Stimulated activated CD8-positive, alpha-beta memory T cell treated with anti-CD3 and anti-CD28 coated beads, Interleukin-7, amount 100 ng/mL, for 1 hour (primary cell): ENCODE measurements at places on chromosomes 2 and 18.

DNA sequence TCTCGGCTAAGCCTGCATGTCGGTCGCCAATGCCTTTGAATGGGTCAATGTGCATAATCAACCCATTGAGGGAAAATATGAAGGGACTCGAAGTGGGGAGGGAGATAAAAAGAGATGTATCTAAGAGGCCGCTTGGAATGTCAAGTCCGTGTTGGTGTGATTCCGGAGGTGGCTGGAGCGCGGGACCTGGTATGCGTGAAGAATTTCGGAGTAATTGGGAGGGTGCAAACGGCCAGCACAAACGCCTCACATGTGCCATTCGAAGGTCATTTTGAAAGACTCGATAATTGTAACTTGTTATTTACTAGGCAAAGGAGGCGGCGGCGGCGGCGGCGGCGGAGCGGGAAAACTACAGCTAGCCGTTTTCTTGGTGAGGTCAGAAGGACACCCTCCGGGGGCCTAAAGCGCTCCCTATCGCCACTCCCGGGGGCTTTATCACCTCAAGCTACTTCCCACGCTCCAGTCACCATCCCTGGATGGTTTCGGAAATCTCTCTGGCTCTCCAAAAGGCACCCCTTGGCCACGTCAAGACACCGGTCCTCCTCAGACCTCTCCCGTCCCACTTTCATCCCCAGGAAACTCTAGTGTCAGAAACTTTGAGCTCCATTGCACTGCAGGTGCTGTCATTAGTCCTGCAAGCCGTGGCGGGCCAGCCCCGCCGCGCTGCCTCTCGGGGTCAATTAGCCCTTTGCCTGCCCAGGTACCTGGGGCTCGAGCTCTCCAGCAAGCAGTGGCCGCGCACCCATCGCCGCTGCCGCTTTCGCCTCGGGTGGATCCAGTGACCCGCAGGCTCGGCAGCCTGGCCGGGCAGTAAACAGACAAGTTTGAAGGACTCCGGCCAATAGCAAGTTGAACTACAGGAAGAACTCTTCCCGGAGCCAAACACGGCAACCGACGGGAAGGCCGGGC is 1.5 kb downstream of the ERBB4 start:
- no peak for DNase-seq

DNA sequence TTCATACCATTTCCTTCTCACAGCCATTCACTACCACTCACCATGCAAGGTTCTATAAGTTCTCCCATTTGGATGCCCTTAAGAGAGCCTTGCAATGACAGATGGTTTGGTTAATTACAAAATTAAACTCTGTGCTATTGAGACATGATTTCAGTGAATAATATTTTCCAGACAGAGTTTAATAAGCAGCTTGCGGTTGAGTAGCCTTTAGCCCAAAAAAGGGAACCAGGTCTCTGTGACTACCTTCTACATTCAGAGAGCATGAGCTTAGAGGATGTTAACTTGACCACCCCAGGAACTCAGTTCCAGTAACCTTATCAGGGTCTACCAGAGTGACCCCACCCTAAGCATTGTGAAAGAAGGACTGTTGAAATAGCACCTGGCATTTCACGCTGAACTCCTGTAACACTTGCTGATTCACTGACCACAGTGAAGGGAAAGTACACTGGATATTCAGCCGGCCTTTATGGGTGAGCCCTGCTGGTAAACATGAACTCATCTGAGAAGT is 1173.1 kb upstream of the ZEB2 start:
- no peak for DNase-seq

DNA sequence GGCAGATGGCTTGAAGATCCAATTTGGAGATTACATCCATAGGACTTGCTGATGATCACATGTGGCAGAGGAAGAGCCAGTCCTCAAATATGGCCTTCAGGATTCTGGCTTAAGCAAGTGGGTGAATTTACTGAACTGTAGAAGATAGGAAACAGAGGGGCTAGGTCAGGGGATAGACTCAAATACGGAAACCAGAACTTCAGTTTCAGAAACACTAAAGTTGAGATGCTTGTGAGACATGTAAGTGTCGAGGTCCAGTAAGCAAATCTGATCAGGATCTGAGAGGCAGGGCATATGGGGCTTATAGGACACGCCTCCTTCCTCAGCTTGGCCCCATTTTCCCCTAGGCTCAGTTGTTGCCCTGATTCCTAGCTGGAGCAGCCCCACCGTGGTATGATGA is 107.7 kb downstream of the LBH start:
- no peak for DNase-seq

DNA sequence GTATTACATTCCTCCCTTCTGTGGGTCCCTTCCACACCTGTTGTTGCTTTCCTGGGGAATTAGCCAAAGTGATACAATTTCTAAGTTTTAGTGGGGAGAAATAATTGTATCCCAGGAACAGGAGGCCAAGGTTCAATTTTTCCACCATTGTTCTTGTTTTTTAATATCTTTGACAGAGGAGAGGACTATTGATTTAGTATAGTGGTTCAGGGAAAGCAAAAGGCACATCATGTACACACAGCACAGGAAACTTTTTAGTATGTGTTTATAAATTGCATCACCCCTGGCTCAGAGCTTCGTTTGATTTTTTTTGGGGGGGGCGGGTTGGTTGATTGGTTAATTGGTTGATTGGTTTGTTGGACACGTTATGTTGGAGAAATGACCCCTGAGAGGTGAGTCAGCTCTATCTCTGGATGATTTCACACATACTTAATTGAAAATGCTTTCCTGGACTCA is 431.6 kb downstream of the PID1 start:
- DNase-seq = no peak

- no peak for DNase-seq
These were observed 6.1 kb downstream of the ARHGEF4 start for GRCh38 chr2:130842770-130843169.

- DNase-seq = no peak
These were observed 71.7 kb downstream of the LIMS1 start for GRCh38 chr2:108605947-108606346.

DNA sequence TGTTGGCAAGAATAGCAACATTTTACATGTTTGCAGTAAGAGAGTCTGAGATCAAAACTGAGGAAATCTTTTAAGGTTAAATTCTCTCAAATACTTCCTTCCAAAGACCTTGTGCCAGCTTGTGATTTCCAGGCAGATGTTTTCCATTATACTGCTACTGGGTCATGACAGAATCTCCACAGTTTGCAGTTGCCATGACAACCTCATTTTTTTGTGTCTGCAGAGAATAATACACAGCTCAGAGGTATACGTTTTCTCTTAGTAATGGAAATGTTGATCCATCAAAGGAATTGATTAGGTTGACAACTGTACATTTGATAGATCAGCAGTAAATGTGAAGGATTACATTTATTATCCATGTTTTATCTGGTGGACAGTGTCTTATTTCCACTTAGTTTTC is 29.1 kb upstream of the CSRNP3 start:
- no peak for DNase-seq

- no peak for DNase-seq
These were observed 440.9 kb downstream of the ZEB2 start for GRCh38 chr2:144078802-144079724.

GRCh38 chr18:59715445-59715844 is 18.2 kb upstream of the CCBE1 start:
- no peak for DNase-seq

DNA sequence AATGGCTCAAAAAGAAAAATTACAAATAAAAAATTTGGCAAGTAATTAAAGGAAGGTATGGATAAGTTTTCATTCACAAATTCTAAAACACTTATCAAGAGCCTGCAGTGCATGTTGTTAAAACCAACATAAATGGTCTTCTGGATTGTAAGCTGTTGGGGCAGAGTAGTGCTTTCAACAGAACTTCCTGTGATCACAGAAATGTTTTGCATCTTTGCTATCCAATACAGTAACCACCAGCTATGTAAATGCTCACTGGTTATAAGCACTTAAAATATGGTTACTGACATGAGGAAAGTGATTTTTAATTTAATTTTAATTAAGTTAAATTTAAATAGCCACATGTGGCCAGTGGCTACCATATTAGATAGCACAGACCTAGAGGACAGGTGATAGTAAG is 133.1 kb downstream of the NBAS start:
- DNase-seq = no peak

DNA sequence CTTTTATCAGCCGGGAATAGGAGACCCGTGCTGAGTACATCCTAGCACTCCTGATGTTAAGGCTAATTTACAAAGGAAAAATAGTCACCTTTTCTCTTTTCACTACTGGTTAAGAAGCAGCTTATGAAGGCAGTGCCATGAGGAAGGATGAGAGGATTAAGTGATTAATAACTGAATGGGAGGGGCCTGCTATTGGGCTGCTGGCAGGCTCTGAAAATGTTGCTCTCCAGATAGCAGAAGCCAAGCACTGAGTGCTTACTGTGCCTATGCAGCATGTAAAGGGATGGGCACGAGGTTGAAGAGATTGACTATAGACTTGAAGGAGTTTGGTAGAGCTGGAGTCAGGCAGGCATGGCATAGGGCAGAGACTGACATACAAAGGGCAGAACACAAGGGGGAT is 282.4 kb upstream of the THSD7B start:
- no peak for DNase-seq

DNA sequence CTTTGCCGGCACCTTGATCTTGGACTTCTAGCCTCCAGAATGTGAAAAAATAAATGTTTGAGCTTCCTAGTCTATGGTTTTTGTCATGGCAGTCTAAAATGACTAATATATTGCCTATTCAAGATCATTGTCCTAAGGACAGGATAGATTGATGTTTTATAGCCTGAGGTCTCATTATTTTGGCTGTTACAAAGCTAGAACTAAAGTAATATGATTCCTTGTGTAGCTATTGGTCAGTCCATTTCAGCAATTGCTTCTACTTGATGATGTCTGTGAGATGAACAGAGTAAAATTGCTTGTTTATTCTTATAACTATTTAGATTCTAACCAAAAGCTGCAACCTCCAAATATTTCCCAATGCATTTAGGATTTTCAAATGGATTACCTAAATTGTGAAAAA is 145.0 kb downstream of the HRH4 start:
- no peak for DNase-seq
